AG09319 (cell line): ENCODE measurements at places on chromosomes 7 and 10.

DNA sequence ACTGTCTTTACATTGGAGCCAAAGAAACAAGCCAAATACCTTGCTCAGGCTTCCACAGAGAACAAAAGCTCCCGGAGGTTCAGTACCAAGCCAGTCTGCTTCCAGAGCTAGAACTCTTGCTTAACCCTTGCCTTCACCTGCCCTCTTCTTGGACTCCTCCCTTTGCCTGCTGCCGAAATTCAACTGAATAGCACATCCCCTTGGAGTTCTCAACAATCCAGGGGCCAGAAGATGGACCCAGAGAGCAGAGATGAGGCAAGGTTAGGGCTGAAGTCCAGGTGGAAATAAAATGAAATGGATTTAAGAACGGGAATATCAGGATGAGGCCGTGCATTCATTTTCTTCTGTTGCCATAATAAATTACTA lies 876 bp upstream of the PIK3AP1 start:
- no peak for DNase-seq

- DNase-seq = no peak
Observed at GRCh38 chr10:78560341-78560688, 508.5 kb upstream of the ZMIZ1 start.

- DNase-seq = no peak
Observed at GRCh38 chr7:12162415-12163113, 48.5 kb upstream of the TMEM106B start.

DNA sequence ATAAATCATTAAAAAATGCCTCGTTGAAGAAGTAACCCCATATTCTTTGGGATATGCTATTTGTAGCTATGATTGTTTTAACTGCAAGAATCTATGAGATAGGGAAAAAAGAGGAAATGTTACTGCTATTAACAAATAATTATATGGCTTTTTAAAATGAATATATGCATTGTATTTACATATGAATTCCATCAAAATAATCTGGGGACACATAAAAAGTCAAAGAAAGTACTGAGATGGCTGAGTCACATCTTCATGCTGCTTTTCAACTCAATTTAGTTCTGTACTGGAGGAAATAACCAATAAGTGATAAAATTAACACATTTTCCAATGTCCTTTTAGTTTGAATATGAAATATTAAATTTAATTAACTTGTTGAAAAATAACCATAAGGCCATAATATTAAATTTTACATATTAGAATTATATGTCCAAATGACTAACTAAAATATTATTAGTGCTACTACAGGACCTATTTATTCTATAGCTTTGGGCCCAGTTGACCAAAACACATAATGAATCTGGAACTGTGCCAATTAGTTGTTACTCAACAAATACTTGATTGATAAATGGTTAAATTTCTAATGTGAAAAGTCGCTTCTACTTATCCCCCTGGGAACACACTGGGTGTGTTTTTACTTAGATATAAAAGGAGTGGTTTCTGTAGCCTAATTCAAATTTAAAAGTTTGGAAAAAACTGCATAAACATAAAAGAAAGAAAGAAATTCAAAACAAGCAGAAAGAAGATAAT lies 214.6 kb upstream of the PFKP start:
- no peak for DNase-seq

GRCh38 chr7:131502810-131503508 lies 53.5 kb downstream of the PODXL start:
- no peak for DNase-seq

DNA sequence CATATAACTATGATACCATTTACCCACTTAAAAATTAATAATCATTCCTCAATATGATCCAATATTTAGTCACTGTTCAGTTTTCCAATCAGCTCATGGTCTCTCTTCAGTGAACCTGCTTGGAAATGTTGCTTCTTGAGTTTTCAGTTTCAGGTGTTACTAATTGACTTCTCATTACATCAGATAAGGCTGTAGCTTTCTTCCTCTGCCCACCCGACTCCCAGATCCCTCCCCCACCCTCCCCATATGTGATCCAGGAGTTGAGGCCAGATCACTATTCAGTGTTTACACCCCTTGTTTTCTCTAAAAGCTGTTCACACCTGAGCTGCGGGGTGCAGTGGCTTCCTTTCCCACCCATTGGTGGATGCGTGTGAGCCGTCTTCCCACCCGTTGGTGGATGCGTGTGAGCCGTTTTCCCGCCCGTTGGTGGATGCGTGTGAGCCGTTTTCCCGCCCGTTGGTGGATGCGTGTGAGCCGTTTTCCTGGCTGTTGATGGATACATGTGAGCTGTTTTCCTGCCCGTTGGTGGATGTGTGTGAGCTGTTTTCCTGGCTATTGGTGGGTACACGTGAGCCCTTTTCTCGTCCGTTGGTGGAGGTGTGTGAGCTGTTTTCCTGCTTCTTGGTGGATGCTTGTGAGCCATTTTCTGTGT lies 3.2 kb upstream of the MTG1 start:
- no peak for DNase-seq

DNA sequence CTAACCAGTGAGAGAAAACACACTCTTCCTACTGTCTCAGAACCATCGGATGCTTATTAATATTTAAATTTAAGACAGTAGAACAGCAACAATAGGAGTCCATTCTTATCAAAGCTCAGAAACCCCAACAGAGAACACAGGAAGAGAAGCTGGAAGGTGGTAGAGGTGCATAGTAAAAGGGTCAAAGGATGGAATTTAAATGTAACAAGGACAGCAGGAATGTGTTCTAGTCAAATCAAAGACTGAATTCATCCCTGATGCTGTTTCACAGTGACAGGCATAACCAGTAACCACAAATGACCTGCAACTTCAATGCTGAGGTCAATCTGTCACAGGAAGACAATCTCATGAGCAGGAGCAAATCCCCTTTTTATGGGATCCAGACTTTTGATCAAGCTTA lies 1259.7 kb downstream of the XPNPEP1 start:
- no peak for DNase-seq

- no peak for DNase-seq
Observed at GRCh38 chr7:8436965-8437364, 3.6 kb downstream of the NXPH1 start.

DNA sequence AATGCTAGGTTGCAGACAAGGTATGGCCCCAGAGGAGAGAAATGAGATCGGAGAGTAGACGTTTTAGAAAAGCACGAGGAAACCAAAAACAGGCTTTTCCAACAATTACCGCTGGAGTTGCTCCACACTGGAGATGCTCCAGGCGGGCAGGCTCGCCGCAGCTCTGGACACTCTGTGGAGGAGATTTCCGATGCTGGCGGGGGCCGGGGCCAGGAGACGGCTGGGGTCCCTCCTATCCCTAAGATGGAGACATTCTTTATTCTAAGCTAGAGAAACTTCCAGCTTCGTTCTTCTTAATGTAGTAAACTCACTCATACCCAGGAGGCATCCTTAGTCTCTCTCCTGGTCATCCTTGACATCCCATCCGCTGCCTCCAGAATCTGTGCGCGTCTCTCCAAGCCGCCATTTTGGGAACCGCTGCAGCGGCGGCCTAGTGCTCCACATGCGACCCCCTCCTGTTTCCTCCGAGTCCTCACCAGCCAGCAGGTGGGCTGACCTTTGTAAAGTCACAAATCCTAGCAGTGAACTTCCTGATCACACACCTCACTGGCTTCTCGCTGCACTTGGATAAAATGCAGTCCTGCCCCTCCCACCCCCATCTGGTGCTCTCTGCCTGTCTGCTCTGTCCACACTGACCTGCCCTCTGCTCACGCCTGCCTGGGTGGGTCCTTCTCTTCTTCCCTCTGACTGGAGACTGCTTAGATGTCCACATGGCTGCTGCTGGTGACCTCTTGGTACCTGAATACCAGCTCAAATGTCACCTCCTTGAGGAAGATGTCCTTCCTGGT lies 11.9 kb downstream of the PYROXD2 start:
- no peak for DNase-seq
